AG20443 (cell line): ENCODE measurements at places on chromosomes 11 and 22.

GRCh38 chr11:75775056-75775455 is 6.5 kb downstream of the DGAT2 start:
- DNase-seq = no peak

DNA sequence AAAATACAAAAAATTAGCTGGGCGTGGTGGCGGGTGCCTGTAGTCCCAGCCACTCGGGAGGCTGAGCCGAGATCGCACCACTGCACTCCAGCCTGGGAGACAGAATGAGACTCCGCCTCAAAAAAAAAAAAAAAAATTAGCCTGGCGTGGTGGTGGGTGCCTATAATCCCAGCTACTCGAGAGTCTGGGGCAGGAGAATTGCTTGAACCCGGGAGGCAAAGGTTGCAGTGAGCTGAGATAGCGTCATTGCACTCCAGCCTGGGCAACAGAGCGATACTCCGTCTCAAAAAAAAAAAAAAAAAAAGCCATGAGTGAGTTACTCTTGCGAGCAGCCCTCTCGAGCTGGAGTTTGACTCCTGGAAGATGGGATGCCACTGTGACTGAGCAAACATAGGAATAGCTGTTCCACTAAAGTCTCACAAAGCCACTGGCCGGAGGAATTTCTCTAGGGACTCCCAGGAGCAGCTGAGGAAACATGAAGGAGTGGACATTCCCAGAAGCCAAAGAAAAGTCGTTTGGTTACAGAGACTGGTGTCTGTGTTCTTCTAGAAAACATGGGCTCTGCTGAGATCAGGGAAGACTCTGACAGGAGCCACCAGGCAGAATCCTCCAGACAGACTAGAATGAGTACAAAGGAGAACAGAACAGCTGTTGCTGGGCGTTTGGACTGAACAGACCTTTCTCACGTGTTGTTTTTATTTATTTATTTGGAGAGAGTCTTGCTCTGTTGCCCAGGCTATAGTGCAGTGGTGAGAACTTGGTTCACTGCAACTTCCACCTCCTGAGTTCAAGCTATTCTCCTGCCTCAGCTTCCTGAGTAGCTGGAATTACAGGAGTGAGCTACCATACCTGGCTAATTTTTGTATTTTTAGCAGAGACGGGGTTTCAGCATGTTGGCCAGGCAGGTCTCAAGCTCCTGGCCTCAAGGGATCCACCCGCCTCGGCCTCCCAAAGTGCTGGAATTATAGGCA is 32.4 kb upstream of the MYH9 start:
- no peak for DNase-seq

GRCh38 chr11:32895471-32895870 is 2.9 kb downstream of the QSER1 start:
- DNase-seq = no peak

DNA sequence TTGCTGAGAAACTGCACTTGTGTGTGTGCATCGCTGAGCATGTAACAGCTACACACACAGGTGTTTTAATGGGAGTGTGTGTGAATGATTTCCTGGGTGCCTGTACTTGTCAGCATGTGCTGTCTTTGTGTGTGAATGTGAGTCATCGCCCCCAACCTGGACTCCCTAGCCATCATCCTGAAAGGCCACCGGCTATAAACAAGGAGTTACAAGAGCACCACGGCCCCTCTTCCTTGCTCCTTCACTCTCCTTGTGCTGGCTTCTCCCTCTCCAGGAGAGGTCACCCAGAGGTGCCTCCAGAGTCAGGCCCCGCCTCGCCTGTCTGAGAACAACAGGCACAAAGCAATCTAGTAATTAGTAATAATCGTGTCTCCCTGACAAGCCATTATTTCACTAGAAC is 419.2 kb downstream of the BUD13 start:
- DNase-seq = no peak

DNA sequence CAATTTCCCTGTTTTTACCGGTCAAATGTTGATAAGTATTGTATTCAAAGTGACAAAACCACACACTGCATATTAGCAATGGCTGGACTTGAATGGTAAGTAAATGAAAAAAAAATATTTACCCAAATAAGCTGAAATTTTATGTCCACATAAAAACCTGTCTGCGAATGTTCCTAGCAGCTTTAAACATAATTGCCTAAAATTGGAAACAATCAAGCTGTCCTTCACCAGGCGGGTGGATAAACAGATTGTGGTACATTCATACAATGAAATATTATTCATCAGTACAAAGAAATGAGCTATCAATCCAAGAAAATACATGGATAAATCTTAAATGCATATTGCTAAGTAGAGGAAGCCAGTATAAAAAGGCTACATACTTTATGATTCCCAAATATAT is 1067.8 kb downstream of the LRRC4C start:
- DNase-seq = no peak

- DNase-seq = no peak
Measured at GRCh38 chr22:48265000-48265625, 1502.7 kb downstream of the TBC1D22A start.

GRCh38 chr11:83021780-83022125 is 49.9 kb downstream of the RAB30 start:
- no peak for DNase-seq

DNA sequence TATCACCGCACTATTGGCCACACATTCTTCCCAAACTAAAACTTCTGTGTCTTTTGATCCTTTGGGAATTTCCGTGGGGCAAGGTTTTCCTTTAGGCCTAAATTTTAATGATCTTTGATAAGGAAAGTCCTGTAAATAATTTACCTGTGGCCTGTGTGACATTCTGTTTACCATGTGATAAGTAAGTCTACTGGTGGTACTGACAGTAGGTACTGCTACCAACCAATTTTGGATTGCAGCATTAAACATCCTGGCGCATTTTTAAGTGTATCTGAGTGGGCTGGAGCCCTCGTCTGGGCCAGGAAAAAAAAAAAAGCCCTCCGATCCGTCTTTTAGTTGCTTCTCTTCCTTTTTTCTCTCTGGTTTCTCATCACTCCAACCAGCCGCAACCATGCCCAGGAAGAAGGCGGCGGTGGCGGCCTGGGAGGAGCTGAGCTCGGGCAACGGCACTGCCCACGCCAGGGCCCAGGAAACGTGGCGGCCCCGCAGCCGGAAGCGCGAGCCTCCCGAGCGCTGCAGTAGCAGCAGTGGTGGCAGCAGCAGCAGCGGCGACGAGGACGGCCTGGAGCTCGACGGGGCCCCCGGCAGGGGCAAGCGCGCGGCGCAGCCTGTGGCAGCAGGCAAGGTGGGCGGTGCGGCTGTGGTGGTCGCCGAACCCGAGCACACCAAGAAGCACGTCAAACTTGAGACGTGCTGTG is 33.6 kb downstream of the ASRGL1 start:
- DNase-seq = no peak

DNA sequence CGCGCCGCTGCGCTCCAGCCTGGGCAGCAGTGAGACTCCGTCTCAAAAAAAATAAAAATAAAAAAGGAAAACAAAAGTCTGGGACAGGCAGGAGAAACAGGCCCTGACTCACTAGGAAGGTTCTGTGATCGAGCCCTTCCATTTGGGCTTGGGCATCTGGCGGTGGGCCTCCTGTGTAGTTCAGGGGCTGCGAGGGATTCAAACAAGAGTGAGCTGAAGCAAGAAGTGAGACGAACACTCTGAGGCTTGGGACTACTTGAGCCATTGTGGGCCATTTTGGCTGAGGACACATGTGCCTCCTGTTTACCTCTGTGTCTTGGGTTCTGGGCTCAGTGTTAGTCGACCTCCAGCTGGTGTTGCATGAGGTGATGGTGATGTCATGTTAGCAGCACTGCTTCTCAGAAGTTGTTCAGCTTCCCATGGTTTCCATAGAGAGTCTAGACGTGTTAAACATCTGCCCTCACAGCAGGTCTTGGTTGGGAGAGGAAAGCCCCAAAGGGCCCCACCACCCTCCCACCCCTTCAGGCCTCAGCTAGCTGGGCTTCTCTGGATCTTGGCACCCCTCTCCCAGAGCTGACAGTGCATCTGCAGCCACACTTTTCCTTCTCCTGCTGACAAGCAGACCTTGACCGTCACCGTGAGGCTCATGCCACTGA is 57.8 kb downstream of the MED15 start:
- no peak for DNase-seq

DNA sequence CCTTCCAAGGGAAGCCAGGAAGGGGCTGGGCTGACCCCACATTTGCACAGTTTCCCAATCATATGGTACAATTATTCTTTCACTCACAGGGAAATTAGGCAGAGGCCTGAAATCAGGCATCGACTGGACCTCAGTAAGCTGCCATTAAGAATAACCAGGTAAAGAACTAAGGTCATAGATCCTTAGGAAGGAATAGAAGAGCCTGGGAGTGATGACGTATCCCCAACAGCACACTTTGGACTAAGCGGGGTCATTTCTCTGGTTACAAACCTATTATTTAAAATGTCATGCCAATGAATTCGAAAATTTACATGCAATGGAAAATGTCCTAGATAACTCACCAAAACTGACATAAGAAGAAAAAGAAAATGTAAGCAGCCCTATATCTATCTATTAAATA is 118.2 kb downstream of the BRD1 start:
- no peak for DNase-seq

DNA sequence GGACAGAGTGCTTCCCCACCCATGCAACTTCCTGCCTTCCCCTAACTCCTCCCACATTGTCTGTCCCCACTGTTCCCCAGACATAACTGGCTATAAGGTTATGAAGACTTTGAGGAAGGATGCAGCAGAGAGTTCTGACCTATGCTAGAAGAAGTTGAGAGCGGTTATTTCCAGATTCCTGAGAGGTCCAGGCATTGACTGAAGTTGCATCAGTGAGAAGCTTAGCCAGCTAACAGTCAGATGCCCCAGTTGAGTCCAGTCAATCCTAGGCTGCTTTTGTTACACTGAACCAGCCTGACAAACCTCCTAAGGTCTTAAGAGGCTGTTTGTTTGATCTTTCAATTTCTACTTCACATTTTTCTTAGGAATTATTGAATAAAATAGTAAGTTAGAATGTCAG is 937.9 kb upstream of the CCDC90B start:
- no peak for DNase-seq

DNA sequence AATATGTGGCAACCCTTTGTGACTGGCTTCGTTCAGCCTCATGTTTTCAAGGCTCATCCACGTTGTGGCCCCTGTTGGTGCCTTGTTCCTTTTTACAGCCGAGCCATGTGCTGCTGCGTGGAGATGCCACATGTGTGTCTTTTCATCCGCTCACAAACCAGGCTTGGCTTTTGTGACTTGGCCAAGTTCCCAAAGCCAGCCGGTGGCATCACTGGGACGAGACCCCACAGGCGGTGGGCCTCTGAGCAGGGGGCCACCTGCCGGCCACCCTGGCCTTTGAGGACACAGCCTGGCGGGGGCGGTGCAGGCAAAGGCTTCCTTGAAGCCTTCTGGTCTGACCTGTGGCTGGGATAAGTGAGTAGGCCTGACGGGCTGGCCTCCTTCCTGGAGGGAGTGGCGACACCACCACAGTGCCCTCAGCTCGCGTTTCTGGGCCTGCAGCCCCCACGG is 10.5 kb downstream of the GRK2 start:
- DNase-seq = peak; percentile 61

- DNase-seq = no peak
Measured at GRCh38 chr11:86816251-86816726, 15.9 kb downstream of the PRSS23 start.

DNA sequence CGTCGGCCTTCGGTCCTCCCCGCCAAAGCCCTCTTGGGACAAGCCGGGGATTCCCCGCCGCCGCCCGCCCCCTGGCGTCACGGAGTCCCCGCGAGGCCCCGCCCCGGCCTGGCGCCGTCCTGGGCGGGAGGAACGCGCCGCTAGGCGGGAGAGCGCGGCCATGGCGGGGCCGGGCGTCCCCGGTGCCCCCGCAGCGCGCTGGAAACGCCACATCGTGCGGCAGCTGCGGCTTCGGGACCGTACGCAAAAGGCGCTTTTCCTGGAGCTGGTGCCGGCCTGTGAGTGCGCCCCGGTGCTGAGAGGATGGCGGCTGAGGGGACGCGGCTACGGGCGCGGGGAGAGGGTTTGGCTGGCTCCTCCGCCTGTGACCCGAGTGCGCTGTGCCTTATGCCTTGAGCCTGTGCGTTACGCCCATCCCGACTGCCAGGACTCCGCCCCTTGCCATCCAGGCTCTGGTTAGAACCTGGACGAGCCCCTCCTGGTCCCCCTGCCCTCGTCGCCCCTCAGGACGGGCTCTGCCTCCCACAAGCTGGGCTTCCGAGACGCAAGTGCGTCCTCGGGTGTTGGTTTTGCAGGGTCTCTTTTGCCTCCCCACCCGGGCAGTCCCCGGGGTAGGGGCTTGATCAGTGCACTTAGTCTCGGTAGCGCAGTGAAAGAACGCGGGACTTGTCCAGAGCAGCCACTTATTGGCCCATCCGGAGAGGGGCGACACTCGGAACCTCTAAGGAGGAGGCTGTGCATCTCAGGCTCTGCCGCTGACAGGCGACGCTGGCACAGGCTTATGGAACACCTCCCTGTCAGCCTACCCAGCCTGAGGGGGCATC is at the start of gene ATG16L2:
ATG16L2 (plus strand) TSS at position 126 of the 824 bp plus-strand sequence; CDS start at position 161, 35 bp downstream.
- peak; percentile 97 for DNase-seq

- no peak for DNase-seq
Measured at GRCh38 chr11:36620246-36620645, 22.2 kb upstream of the RAG2 start.
